Left hindlimb (tissue), 1 donor: ENCODE measurements at places on chromosomes 16 and 17.

DNA sequence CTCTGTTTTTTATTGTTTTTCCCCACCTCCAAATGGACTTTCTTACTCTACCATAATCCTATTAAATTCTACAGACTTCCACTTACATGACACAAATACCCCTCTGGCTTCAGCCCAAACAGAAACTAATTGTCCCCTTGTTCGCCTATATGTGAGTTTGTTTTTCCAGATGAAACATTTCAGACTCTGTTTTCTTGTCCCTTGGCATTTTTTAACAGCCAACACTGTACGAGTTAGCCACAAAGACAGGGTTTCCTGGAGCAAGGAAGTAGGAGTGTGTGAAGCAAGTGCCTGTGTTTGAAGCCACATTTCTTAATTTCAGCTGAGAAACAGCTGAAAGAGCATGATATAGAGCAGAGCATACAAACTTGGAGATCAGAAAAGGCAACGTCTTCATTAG, 382.2 kb upstream of the CDH5 start:
- DNase-seq, result no peak

- no peak for DNase-seq
These were observed 20.4 kb downstream of the CASKIN1 start for GRCh38 chr16:2176047-2176446.

DNA sequence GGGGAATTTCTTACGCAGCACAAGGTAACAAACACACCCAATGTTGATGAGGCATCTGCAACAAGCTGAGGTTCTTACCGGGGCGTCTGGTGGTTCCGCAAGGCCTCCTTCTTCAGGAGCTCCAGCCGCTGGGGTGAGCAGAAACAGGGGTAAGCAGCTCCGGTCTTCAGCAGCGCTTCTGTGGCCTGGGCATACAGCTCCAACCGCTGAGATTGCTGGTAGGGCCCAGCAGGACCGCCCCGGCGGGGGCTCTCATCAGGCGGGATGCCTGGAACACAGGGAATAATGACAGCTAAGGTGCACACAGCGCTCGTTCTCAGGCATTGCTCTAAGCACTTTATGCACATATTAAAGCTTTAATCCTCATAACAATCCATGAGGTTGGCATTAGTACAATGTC, 12.7 kb downstream of the EARS2 start:
- no peak for DNase-seq

DNA sequence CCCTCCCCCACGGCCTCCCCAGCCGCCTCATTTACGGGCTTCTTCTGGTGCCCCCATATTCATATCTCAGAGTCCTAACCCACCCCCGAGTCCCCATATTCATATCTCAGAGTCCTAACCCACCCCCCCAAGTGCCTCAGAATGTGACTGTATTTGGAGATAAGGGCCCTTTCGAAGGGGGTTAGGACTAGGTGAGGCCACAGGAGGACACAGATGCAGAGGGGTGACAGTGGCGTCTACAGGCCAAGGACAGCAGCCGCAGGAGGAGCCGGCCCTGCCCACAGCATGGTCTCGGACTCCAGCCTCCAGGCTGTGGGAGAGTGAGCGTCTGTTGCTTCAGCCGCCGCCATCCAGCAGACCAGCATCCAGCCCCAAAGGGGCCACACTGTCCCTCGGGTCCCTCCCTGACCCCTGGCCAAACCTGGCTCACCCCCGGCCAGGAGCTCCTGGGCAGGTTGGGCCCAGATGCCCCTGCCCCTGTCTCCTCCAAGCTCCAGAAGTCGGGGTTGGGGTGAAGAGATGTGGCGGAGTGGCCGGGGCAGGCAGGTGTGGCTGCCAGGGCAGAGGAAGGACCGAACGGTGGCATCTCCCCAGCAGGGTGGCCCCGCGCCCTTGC, 25.5 kb downstream of the CACNA1H start:
- no peak for DNase-seq

- DNase-seq, result no peak
These were observed 56.4 kb upstream of the AKTIP start for GRCh38 chr16:53559270-53559951.

- no peak for DNase-seq
These were observed 3.8 kb downstream of the YBX2 start for GRCh38 chr17:7290685-7291084.

DNA sequence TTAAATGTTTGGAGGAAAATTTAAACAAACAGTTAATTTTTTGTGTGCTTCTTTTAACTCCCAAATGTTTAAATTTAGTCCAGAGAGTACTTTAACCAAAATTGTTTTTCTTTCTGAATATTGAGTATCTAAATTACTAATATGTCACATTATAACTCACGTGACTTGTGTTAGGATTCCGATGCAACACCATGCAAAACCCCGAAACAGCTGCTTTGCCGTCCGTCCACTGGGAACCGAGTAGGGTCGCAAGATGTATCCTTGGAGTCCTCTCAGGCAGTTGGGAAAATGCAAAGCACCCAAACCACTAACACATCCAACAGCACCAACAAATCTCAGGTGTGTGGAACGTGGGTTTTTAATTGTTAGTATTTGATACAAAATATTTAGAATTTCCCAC, 38.7 kb upstream of the ADCY7 start:
- DNase-seq, result no peak
